Stimulated activated CD4-positive, alpha-beta T cell treated with anti-CD3 and anti-CD28 coated beads, Interleukin-12 subunit alpha, Interleukin-12 subunit beta, amount 100 ng/mL, for 24 hours (primary cell): ENCODE measurements at places on chromosomes 16 and 17.
A peak's percentile ranks its signal among the peaks of the same experiment; 100 is the strongest.

- no peak for DNase-seq
These were observed 19.0 kb upstream of the OSGIN1 start for GRCh38 chr16:83933885-83934683.

GRCh38 chr17:81267390-81268067, 27.6 kb downstream of the SLC38A10 start:
- DNase-seq, result no peak

DNA sequence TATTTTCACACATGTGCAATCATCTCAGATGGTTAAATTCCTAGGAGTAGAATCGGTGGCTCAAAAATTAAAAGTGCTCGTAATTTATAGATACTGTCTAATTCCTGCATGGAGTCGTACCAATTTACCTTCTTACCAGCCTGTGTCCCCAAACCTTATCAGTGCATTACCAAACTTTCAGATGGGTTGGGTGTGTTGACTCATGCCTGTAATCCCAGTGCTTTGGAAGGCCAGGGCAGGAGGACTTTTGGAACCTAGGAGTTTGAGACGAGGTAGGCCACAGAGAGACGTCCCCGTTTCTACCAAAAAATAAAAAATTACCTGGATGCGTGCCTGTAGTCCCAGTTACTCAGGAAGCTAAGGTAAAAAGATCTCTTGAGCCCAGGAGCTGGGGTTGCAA, 34.5 kb upstream of the GPRC5B start:
- DNase-seq, result no peak

DNA sequence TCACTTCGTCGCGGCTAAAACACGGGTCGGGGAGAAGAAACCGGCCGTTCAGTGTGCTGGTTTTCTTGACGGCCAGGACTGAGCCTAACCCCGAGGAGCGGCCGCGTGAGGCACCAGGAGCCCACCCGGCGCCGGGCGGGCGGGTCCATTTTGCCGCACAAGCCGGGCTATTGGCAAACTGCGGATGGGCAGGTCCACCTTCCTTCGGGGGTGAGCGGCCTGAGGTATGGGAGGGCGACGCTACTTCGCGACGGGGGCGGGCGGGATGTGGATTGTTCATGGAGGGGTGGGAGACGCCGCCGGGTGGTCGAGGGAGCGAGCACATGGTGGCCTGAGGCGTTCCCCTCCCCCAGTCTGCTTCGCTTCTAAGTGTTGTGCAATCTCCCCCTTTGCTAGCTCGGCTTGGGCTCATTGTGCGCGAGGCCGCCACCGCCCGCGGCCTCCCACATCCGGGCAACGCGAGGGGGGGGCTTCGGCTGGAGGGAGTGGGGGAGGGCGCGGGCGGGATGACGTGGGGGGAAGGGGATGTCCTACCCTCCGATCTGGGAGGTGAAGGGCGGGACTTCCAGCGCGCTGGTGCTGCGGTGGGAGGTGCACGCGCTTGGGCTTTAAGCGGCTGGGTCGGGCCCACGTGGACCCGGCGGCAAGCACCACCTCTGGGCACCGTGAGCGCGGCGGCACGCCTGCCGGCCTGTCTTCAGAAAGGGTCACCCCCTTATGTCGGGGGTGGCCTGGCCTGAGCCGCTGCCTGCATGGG, 5.9 kb upstream of the CD68 start:
- DNase-seq, result peak; percentile 79

DNA sequence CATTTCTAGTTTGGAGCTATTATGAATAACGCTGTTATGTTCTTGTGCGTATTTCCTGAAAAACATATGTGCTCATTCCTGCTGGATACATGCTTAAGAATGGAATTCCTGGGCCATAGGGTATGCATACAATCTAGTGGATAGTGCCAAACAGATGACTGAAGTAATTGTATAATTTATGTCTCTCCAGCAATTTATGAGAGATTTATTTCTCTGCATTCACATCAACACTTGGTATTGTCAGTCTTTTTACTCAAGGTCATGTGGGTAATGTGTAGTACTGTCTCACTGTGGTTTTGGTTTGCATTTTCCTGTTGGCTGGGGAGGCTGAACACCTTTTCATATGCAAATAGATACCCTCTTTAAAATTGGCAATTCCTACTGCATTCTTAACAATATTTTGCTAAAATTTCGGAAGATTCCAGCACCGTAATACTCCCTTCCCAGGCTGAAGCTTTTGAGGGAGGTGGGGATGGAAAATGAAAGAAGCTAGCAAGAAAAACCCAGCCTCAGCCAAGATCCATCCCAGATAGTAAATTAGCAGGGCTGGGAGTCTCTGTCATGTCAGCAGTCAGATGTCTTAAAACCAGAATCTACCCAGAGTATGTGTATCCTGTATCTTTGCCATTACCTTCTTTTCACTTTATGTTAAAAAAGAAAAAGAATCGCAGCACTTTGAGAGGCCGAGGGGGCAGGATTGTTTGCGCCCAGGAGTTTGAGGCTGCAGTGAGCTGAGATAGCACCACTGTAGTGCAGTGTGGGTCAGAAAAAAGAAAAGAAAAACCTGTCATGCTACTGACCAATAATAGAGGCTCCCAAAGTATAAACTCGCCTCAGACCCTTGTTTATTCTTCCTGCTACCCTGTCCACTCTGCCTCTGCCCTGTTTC, 204.9 kb downstream of the LGALS9B start:
- DNase-seq, result no peak

DNA sequence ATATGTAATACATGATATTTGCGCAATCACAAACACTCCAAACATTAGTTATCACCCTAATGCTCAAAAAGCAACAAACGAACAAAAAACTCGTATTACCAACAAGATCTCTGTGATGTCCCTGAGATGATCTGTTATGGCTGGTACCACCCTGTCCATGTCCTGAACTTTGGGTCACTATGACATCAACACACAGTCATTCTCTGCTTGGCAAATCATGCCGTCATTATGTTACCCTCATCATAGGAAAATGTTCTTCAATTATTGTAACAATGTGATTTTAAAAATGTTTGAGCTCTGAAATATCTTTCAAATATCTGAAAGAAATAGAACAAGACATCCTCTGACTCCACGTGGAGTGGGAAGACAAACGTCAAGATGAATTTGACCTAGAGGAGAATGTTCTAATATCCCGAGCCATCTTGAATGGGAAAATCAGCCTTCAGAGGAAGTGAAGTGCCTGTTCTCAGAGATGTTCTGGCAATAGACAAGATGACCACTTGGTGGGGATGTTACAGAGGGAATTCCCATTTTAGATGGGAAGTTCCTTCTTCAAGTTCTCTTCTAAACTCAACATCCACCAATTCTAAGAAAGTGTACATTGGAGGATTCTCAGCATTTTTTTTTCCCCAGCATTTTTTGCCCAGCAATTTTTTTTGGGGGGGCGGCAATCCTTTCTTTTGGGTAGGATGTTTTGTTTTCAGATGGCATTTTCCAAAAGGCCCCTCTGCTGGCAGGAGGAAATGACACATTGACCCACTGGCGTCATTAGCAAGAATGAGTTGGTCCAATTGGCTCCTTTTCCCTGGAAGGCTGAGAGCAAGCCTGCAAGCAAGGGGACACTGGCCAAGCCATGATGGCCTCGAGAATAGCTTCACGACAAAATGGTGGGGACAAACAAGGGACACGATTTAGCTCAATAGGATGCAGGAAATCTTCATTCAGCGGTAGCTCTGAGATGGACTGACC, 3.7 kb upstream of the HSD17B2 start:
- DNase-seq, result no peak

- DNase-seq, result no peak
These were observed 416.8 kb upstream of the CCL2 start for GRCh38 chr17:33838281-33838680.

- no peak for DNase-seq
These were observed 14.0 kb upstream of the CCL5 start for GRCh38 chr17:35894206-35894605.

DNA sequence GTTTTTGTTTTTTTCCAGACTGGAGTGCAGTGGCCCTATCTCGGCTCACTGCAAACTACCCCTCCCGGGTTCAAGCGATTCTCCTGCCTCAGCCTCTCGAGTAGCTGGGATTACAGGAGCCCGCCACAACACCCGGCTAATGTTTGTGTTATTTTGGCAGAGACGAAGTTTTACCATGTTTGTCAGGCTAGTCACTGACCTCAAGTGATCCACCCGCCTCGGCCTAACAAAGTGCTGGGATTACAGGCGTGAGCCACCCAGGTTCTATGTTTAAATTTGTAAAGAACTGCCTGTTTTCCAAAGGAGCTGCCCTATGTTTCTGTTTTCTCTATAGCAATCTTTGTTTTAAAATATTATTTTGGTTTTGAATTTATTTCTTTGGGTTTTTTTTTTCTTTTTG, 13.8 kb upstream of the C16orf87 start:
- DNase-seq, result no peak

GRCh38 chr17:7022781-7023571, at the start of gene BCL6B:
BCL6B (plus strand) TSS chr17:7023050; CDS start chr17:7023672, 622 bp downstream.
- DNase-seq, result no peak

DNA sequence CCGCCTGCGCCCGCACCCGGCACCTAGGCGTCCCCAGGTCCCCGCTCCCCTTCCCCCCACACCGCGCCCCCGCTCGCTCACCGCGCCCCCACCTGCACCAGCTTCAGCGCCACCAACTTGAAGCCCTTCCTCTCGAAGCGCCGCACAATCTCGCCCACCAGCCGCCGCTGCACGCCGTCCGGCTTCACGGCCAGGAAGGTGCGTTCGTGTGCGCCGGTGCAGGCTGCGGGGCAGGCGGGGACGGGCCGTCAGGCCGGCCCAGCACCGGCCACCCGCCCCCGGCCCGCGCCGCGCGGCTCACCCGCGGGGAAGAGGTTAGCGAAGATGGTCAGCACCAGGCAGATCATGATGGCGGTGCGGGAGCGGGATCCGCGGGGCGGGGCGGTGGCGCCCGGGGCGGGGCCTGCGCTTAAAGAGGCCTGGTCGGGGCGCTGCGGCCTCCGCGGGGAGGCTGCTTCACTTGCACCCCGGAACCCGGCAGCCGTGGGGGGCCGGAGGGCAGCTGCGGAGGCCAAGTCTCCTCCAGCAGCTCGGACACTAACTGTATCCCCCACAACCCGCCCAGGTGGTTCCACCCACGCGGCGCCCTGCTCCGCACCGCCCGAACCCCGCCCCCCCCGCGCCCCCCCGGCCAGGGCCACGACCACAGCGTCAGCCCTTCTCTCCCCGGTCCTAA, at the start of gene NME3:
NME3 (minus strand) TSS at position 356 of the 676 bp plus-strand sequence; CDS start at position 347, 9 bp downstream.
- DNase-seq, result peak; percentile 55

DNA sequence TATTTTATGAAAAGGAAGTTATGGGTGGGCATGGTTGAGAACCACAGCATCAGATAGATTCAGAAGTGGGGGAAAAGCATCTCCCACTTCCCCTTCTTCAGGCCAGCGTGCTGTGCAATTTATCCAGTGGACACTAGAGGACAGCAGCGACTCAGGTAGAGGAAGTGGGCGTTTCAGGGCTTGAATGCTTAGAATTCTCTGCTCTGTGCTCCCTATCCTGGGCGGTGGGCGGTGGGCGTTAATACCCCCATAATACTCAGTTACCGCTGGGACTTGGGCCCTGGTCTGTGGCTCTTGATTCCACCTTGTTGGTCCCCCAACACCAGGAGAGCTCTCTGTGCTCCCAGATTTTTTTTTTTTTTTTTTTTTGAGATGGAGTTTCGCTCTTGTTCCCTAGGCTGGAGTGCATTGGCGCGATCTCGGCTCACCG, 3.7 kb upstream of the LYZL6 start:
- peak; percentile 12 for DNase-seq

- DNase-seq, result no peak
These were observed 8.1 kb downstream of the CRISPLD2 start for GRCh38 chr16:84827897-84828296.

DNA sequence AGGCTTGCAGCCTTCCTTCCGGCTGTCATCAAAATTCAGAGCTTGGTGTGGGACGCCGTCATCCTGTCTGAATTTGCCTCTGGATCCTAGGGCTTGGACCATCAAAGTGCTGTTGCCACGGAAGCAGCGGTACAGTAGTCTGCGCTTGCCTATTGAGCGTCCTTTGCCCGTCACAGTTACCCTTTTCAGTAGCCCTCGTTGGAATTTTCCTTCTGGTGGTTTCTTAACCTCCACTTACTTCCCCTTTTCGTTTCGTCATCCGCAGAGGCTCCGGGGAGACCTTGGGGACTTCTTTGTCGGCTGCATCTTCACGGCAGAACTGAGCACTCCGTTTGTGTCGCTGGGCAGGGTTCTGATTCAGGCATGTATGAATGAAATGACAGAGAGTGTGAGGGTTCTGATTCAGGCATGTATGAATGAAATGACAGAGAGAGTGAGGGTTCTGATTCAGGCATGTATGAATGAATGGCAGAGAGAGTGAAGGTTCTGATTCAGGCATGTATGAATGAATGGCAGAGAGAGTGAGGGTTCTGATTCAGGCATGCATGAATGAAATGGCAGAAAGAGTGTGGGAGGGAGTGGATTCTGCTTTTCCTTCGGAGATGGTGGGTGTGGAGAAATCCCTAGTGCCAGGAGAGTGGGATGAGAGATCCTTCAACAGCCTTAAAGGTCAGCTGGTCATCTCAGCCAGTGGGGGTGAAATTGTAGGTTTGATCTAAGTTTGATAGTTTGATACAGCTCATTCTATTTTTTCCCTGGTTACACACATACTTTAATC, 8.0 kb downstream of the TLCD3A start:
- DNase-seq, result no peak

GRCh38 chr17:21400816-21401593, 24.8 kb downstream of the KCNJ12 start:
- no peak for DNase-seq

GRCh38 chr17:43530288-43531081, 15.7 kb downstream of the ETV4 start:
- DNase-seq, result no peak

GRCh38 chr16:84295203-84295860, 654 bp downstream of the WFDC1 start:
- no peak for DNase-seq

GRCh38 chr17:12053552-12053951, 32.9 kb downstream of the MAP2K4 start:
- no peak for DNase-seq

DNA sequence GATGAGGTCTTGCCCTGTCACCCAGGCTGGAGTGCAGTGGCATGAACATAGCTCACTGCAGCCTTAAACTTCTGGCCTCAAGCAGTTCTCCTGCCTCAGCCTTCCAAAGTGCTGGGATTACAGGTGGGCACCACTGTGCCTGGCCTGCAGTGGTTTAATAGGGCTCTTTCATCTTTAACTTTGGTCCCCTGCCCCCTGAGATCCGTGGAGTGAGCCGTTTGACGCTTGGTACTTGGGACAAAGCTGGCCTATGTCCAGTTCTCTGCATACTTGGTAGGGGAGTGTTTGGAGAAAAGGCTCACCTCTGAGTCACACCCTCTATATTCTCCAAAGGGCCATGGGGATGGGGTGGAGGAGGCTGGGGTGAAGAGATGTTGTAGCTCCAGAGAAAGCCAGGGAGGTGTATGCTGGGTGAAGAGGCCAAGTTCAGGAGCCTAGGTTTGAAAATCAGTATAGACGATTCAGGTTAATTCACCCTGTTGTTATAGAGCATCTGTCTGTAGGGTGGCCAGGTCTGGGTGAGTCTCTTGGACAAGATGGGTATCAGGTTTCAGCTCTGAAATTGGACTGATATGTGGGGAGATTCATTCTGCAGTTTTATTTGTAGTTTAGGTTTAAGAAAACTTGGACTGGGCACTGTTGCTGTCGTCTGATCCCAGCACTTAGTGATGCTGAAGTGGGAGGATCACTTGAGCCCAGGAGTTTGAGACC, 17.6 kb downstream of the ABCC1 start:
- DNase-seq, result no peak

- no peak for DNase-seq
These were observed 116.9 kb downstream of the USP22 start for GRCh38 chr17:20925954-20926353.
